ENCODE measurements at places on chromosomes 3 and 15. TPM values are rescaled to one million over a fixed set of nuclear protein-coding genes. Genes with fewer than 3 reads are reported as not detected.

The PP2D1 gene
- not detected for total RNA-seq

The KCNMB3 gene
- total RNA-seq, result 2.5 TPM

The RLBP1 gene
- total RNA-seq, result not detected

The ZPLD1 gene
- total RNA-seq, result not detected

The NLGN1 gene
- 50.2 TPM for total RNA-seq

The PIK3R4 gene
- 19.4 TPM for total RNA-seq

The KNG1 gene
- total RNA-seq, result not detected

The SLC15A2 gene
- 0.64 TPM for total RNA-seq

Measured in glutamatergic neuron (in vitro differentiated cells).